M059J (cell line): ENCODE measurements at places on chromosomes 5 and 9. TPM values are rescaled to one million over a fixed set of nuclear protein-coding genes. Genes with fewer than 3 reads are reported as not detected.

OR2Y1 gene
- total RNA-seq: not detected in 2 replicates

PHYHD1 gene
- not detected in 2 replicates for total RNA-seq

SEMA4D gene
- total RNA-seq: 14.2 and 14.3 TPM in 2 replicates

MBLAC2 gene
- 2.5 and 2.6 TPM in 2 replicates for total RNA-seq

C7 gene
- total RNA-seq: 0.84 and 7.4 TPM in 2 replicates

SEMA6A gene
- total RNA-seq: not detected in 2 replicates

LCN1 gene
- not detected in 2 replicates for total RNA-seq

DNAH5 gene
- 2.2 and 3.0 TPM in 2 replicates for total RNA-seq

SYK gene
- total RNA-seq: not detected in 2 replicates

FRMD3 gene
- 5.0 and 5.8 TPM in 2 replicates for total RNA-seq

MTMR12 gene
- 11.1 and 19.1 TPM in 2 replicates for total RNA-seq

DOCK2 gene
- total RNA-seq: 45.9 and 47.7 TPM in 2 replicates

WDR31 gene
- 0.22 and 0.32 TPM in 2 replicates for total RNA-seq

SCAMP1 gene
- 41.3 and 43.6 TPM in 2 replicates for total RNA-seq

IRX1 gene
- 9.3 and 23.8 TPM in 2 replicates for total RNA-seq

SLCO4C1 gene
- total RNA-seq: 0.10 TPM in 1 of 2 replicates, not detected in the other

SH3TC2 gene
- total RNA-seq: 2.4 and 7.2 TPM in 2 replicates

INSL4 gene
- total RNA-seq: not detected in 2 replicates

FST gene
- total RNA-seq: 0.99 and 6.8 TPM in 2 replicates

PCDHB1 gene
- total RNA-seq: not detected in 2 replicates

SLC25A2 gene
- 0.05 TPM in 1 of 2 replicates, not detected in the other for total RNA-seq

GRIA1 gene
- 0.30 and 1.2 TPM in 2 replicates for total RNA-seq

SUSD3 gene
- total RNA-seq: 0.12 and 1.4 TPM in 2 replicates

TMEFF1 gene
- total RNA-seq: 0.05 and 4.0 TPM in 2 replicates

PCDHGA9 gene
- 0.02 and 0.17 TPM in 2 replicates for total RNA-seq

CKMT2 gene
- not detected in 2 replicates for total RNA-seq

FOXD4L5 gene
- 0.07 TPM in 1 of 2 replicates, not detected in the other for total RNA-seq

GBA2 gene
- 19.6 and 22.2 TPM in 2 replicates for total RNA-seq

OR1J2 gene
- not detected in 2 replicates for total RNA-seq

RNF208 gene
- total RNA-seq: 0.39 TPM in 1 of 2 replicates, not detected in the other

PLEKHG4B gene
- 5.7 and 9.9 TPM in 2 replicates for total RNA-seq

F2RL2 gene
- total RNA-seq: 4.9 and 5.2 TPM in 2 replicates

GLRA1 gene
- not detected in 2 replicates for total RNA-seq

RGS3 gene
- total RNA-seq: 84.9 and 137 TPM in 2 replicates

ANKRD31 gene
- 0.02 TPM in 1 of 2 replicates, not detected in the other for total RNA-seq

PTGDS gene
- total RNA-seq: not detected in 2 replicates

DOCK8 gene
- 0.49 and 1.4 TPM in 2 replicates for total RNA-seq

CDX1 gene
- total RNA-seq: not detected in 2 replicates

TERT gene
- 0.62 TPM in 1 of 2 replicates, not detected in the other for total RNA-seq

SECISBP2 gene
- total RNA-seq: 21.5 and 22.1 TPM in 2 replicates

C5orf34 gene
- 12.6 and 15.5 TPM in 2 replicates for total RNA-seq

IL17B gene
- total RNA-seq: not detected in 2 replicates

CCDC192 gene
- not detected in 2 replicates for total RNA-seq

CD72 gene
- 0.05 and 4.1 TPM in 2 replicates for total RNA-seq

CDHR2 gene
- not detected in 2 replicates for total RNA-seq

DMRT3 gene
- not detected in 2 replicates for total RNA-seq

TNFSF15 gene
- total RNA-seq: 0.10 and 0.15 TPM in 2 replicates

NR6A1 gene
- 1.4 and 2.4 TPM in 2 replicates for total RNA-seq

ADRA1B gene
- total RNA-seq: 1.4 and 1.8 TPM in 2 replicates

FCN2 gene
- total RNA-seq: not detected in 2 replicates

DIPK1B gene
- total RNA-seq: 1.5 and 1.6 TPM in 2 replicates

AHRR gene
- 49.1 and 50.6 TPM in 2 replicates for total RNA-seq

TMED7 gene
- 112 and 148 TPM in 2 replicates for total RNA-seq

GPRIN1 gene
- total RNA-seq: 8.4 and 12.4 TPM in 2 replicates
